ENCODE measurements at places on chromosomes 2 and 18.

GRCh38 chr18:53843763-53844162 is 380.7 kb downstream of the MBD2 start:
- DNase-seq = no peak

DNA sequence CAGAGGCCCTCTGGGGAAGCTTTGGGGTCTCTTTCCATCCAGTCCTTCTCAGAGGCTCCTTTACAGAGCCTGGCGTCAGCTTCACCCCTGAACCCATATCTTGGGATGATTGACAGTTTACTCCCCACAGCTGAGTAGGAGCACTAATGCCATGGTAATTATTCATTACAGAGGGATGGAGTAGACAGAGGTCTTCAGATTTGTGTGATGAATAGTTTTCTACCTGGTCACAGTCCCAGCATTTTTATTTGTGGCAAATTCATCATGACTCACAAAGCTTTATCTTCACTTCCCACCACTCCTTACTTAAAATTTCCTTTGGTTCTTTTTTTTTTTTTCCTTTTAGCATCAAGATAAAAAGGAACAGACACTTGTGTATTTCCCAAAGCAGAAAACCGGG is 104.2 kb downstream of the CCDC85A start:
- DNase-seq = no peak

GRCh38 chr2:180656455-180656847 is 324.0 kb upstream of the UBE2E3 start:
- DNase-seq = no peak

- DNase-seq = no peak
Observed at GRCh38 chr18:74284980-74285355, 6.8 kb downstream of the CYB5A start.

DNA sequence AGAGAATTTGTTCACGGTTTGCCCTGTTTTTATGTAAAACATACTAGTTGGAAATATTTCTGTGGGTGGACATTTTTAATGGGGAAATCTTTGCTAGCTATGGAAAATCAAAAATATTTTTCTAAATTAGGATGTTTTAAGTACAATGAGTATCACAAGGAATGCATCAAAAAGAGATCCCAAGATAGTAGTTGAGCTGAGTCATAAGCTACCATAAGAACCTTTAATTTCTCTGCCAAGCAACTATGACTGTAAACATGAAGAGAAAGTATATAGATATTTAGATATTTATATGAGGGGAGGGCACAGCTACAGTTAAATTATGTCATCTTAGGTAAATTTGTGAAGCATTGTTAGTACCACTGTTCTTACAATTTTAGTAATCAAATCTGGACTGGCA is 646.2 kb downstream of the XIRP2 start:
- DNase-seq = no peak

GRCh38 chr2:190842606-190843104 is 38.0 kb upstream of the GLS start:
- no peak for DNase-seq

DNA sequence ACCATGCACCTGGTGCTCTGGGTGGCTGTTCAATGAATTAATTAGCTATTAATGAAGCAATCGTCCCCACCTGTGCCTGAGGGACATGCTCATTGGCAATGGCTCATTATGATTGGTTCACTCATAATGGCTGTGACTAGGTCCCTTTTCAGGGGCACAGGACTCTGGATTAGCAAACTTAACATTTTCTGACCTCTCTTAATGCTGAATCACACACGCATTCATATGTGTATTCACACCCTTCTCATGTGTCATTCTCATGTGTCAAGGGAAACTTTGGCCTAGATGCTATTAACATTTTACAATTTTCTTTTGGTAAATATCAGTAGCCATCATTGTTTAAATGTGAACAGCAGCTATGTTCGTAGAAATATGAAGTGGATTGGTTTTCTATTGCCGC is 98.9 kb upstream of the PMAIP1 start:
- DNase-seq = no peak

DNA sequence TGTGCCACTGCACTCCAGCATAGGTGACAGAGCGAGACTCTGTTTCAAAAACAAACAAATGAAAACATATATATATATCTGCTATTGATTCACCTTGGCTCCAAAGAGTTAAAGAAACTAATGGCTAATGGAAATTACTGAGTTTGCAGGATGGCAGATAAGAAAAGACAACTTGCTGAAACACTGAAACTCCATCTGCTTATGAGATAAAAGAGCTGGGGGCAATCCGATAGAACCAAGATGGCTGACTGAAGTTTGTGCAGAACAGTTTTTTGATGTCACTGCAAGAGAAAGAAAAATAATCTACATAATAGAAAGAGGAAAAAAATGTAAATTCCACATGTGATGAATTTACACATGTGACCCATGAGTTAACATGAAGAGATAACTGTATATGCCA is 88.2 kb downstream of the LRATD1 start:
- no peak for DNase-seq

GRCh38 chr18:28560331-28560730 is 383.4 kb upstream of the CDH2 start:
- no peak for DNase-seq

DNA sequence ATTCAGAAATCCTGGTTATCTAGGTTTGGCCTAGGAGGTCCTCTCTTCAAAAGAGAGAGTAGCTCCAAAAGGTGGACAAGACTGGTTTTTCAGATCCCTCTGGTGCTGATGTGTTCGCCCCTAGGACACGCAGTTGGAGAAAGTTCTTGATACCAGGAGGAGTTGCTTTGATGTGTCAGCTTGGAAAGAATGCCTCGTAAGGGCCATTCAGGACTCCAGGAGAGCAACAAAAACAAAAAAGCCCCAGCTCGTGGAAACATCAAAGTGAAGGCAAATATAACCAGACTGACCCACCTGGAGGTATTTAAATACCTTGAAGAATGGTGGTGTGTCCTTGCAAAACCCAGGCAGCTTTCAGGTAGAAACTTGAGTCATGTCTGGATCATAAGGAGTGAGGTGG is 12.5 kb upstream of the LBH start:
- no peak for DNase-seq

GRCh38 chr2:85419009-85419675 is 628 bp downstream of the SH2D6 start:
- DNase-seq = no peak

GRCh38 chr18:39531659-39532058 is 1966.1 kb upstream of the CELF4 start:
- no peak for DNase-seq

DNA sequence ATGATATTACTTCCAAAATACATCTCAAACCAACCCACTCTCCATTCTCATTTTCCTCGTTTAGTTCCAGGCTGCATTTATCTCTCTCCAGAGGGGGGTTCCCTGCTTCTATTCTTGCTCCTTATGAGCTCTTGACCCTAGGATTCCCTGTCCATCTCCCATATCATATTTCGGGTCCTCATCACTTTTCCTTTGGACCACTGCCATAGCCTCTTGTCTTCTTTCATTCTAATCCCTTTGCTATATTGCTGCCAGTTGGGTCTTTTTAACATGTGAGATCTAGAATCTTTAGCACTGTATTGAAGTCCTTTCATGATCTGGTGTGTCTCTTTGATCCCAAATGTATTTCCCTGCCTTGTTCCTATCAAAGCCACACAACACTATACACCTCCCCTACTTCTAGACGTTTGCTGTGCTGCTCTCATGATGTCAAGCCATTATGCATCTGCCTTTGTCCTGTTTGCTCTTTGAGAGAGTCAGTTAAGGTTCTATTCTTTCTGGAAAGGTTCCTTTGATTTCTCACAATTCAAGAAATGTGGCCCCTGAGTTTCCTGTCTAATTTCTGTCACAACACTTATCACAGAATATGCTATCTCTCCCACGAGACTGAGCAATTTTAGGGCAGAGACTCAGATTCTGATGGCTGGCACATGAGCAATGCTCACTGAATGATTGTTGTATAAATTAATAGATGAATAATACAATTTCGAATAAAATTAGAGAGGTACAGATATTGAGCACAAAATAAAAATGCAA is 43.2 kb upstream of the SESTD1 start:
- DNase-seq = no peak

- DNase-seq = no peak
Observed at GRCh38 chr18:44817831-44818473, 137.3 kb downstream of the SETBP1 start.

GRCh38 chr18:25176518-25177042 is 175.4 kb downstream of the ZNF521 start:
- no peak for DNase-seq

DNA sequence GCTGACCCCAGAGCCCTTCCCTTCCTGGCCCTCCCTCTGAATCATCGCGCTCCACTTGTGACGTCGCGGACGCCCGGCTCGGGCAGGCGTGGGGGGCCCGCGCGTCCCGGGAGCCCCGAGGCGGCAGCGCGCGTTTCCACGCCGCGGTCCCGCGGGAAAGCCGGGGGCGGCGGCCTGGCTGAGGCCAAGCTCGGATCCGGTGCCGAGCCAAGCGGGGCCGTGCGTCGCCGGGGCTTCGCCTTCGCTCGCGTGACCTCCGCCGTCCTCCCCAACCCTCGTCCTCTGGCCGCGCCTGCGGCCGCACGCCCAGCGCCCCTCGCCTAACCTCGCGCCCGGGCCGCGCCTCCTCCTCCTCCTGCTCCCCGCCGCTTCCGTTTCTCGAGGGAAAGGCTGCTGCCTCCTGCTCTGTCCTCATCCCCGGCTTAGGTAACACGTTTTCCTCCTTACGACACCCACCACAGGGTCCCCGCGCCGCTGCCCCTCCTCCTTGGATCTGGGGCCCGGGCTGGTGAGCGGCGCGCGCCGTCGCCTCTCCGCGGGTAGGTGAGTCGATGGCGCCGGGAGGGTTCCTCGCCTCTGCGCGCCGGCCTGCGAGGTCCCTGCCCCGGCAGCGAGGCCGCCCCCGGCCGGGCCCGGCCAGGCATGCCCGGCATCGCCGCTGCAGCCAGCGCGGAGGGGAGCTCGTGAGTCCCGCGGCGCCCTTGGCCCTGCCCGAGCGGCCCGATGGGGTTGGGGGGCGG is at the start of gene INPP1:
Gene INPP1, plus strand, starts transcription at position 54 of the 740 bp plus-strand sequence. CDS start 16,514 bp downstream, outside the sequence.
- DNase-seq = peak; percentile 52

DNA sequence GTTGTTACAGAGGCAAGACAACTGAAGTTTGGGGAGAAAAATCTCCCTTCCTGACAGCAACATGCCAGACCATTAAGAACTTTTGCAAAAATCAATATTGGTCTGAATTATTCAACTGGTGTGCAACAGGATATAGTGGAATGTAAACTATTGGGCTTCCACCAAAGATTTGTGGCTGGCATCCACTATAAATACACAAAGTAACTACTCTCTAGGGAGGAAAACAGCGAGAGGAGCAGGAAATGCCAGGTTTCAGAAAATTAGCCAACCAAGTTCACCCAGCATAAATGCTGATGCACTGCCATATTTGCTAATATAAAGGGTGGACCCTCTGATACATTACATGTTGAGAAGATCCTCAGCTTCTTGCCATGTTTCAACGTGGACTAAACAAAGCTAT is 267.6 kb upstream of the LYPD1 start:
- no peak for DNase-seq

- no peak for DNase-seq
Observed at GRCh38 chr2:78754930-78755329, 270.6 kb upstream of the REG3G start.

GRCh38 chr18:45835057-45835636 is 9.7 kb downstream of the SIGLEC15 start:
- no peak for DNase-seq

GRCh38 chr2:33391529-33392255 is 84.8 kb upstream of the RASGRP3 start:
- DNase-seq = no peak

DNA sequence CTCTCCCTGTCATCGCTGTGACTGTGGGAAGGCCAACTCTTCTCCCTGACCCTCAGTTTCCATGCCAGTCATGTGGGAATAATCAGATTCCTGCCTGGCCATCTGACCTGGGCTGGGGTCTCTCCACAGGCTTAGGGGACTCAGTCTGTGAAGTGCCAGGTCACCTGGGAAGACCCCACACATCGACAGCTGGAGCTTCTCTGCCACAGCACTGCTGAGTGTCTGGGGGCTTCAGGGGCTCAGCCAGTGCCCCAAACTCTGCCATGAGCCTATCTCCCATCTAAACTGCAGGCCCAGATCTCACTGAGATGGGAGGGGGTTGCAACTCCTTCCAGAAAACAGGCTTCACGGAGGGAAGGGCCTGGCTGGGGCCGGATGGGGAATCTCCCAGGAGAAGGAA is 42.0 kb upstream of the OTOS start:
- no peak for DNase-seq

- DNase-seq = no peak
Observed at GRCh38 chr18:7603259-7604000, 36.3 kb downstream of the PTPRM start.

DNA sequence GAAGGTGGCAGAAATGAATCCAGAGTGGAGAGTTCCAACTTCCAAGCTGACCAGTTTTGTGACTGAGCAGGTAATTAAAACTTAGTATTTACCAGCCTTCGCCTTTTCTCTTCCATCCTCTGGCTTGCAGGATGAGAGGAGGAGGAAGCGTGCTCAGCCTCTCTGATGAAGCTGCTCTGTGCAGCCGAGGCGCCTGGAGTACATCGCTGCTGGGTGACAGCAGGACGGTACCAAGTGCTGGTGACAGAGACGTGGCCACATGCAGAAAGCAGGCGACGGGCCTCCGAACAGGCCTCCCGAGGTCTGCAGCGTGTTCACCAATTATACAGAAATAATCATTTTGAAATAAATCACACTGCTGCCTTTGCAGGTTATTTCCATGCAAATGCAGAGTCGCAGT is 95.0 kb downstream of the MBP start:
- DNase-seq = no peak

DNA sequence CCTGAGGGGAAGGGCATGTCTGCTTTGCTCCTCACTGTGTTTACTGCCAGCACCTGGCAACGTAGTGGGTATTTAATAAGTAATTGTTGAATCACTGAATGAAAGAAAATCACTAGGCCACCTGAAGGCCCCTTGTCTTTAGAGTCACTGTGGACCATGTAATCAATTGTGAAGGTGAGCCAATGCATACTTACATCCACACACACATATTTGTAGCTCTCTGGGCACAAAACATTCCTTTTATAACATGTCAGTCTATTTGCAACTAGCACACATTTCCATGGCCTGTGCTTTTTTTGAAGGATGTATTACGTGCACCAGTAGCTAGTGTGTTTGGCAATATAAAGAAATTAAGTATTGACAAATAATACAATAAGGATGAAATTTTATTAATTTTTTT is 11.2 kb downstream of the ATP8B1 start:
- DNase-seq = no peak

GRCh38 chr2:229669841-229670240 is 44.5 kb downstream of the DNER start:
- DNase-seq = no peak

- peak; percentile 38 for DNase-seq
Observed at GRCh38 chr2:97747285-97747684, 33.9 kb downstream of the ZAP70 start.

DNA sequence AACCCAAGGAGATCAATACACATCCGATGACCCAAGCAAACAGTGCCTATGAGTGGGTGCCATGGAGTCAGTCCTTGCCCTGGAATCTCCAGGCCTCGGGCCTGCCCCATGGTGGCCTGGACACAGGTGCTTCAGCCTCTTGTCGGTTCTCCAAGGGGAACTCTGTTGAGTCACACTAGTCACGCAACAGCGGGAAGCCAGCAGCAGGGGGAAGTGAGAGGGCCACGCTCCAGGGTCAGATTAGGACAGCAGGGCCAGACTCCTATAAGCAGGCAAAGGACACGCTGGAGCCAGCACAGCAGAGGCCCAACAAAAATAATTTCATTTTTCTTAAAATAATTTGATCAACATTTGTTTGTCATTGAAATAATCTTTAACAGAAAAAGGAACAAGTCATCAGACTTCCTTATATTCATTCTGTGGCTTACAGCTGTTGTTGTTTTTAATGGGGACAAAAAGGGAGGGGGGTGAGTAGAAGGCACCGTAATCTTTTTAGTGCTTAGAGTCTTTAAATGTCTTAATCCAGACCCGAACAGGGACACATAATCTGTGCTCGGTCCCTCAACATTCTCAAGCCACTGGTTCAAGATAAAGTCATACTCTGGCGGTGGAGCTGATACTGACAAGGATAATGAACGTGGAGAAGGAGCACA is 16.4 kb upstream of the ARMC9 start:
- peak; percentile 52 for DNase-seq

Data from CD4-positive, alpha-beta T cell treated with Interferon alpha-2 for 1 hour (primary cell).